Fibroblast of skin of left biceps (primary cell): ENCODE measurements at places on chromosomes 4 and X.

DNA sequence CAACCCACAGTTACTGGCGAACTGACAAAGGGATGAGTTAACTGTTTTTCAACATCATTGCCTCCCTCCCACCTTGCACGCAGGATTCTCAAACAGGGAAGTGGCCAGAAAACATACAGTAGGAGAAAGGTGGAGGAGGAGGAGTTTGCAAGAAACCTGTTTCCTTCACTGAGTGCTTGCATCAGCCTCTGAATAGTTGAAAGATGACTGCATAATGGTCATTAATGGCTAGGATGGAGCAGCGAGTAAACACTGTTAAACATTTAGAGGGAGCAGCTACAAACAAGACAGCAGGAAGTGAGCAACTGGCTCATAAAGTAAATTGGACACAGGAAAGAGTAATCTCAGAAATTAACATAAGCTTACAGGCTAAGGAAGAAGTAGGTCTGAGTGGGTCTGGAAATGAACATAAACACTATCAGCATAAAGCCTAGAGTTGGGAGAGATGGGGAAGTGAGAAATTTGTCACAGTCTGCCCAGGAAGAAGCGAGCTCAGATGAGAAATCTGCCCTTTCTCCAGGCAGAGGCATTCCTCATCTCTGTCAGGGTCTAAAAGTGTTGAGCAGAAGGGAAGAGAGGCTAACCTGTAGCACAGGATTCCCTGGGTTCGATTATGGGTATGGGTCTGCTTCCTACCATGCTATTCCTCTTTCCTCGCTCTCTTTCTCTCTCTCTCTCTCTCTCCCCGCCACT lies 38.6 kb downstream of the TRPC5OS start:
- DNase-seq = no peak

- no peak for DNase-seq
These were observed 233.8 kb downstream of the ENOX2 start for GRCh38 chrX:130669233-130669632.

DNA sequence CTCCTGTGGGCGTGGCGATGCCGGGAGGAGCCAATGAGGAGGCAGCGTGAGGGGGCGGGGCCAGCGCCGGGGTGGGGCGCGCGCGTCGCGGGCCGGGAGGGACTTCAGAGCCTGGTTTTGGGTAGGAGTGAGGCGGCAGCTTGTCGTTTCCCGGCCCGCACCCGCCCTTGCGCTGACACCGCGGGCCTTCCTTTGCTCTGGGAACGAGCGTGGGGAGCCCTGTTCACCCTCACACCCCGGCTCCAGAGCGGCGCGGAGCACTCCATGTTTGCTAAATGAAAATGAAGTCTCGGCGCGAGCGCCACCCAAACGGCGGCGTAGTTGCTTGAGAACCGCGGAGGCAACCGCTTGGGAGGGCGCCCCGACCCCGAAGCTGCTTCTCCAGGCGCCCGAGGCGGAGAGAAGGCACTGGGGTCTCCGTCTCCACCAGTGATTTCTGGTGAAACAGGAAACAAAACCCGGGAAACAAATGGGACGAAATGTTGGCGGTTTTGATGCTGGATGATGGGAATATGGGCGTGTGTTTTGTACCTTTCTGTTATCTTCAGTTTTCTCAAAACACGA lies 497 bp upstream of the GRPEL1 start:
- no peak for DNase-seq

- no peak for DNase-seq
These were observed 297.3 kb downstream of the GUCY2F start for GRCh38 chrX:109184506-109185139.

DNA sequence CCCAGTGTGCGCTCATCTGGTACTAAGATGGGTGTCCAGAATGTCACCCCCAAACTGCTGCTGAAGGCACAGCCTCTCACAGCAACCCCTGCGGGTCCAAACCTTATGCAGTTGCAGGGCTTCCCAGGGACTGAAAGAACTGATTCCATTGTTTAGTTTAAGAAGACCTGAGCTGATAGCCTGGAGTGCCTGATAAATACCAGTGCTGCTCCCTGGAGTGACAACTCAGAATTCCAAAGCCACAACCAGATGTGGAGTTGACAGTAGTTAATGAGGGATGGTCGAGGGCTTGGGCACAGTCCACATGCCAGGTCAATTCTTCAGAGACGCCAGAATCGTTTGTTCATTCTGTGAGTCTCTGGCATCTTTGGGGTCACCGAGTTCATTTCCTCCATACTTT lies 71.2 kb downstream of the LNX1 start:
- no peak for DNase-seq

DNA sequence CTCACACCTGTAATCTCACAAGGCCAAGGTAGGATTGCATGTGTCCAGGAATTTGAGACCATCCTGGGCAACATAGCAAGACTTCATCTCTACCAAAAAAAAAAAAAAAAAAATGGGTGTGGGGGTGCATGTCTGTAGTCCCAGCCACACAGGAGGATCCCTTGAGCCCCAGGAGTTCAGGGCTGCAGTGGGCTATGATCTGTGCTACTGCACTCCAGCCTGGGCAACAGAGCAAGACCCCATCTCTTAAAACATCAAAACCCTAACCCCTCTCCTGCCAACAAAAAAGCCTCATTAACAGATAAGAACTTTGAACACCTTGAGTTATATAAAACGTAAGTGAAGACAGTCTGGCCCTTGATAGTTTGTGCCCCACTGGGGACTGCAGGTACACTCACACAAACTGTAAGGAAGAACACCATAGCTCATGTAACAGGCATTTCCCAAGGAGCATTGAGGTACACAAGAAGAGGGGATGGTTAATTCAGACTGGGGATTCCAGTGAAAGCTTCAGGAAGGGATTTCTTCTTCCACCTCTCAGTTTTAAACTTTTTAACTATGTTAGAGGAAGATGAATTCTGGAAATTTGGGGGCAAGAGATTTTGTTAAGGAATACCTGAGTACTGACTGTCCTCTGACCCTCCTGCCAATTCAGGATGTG lies 34.7 kb downstream of the RBPJ start:
- DNase-seq = no peak

DNA sequence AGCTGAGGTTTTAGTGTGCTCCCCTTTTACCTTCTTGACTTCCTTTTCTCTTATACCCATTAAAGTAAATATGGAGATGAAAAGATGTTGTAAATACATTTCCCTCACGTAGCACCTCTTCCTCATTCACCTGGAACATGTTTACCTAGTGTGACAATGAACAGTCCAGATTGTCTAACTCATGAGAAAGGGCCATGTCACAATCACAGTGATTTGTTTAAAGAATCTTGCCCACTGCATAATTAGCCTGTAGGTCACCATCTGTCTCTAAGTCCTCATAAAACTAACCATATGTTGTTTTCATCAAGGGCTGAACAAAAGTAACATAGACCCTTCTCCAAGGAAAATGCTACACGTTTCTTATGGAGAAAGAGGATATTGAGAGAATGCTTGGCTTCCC lies 85.7 kb downstream of the TSPAN5 start:
- no peak for DNase-seq

DNA sequence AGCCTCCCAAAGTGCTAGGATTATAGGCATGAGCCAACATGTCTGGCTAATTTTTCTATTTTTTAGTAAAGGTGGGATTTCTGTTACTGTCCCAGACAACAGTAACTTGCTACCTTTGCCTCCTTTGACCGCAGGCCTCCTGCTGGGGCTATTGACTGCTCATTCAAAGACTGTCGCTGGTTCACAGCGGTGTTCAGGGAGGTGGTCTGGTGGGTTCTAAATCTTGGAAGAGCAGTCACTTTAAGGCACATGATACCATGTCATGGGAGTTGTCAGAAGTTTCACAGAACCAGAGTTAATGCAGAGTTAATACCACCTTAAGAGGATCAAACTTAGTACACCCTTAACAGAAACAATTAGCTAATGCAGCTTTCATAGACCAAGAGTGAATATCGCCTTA lies 3.8 kb downstream of the ASMT start:
- no peak for DNase-seq

DNA sequence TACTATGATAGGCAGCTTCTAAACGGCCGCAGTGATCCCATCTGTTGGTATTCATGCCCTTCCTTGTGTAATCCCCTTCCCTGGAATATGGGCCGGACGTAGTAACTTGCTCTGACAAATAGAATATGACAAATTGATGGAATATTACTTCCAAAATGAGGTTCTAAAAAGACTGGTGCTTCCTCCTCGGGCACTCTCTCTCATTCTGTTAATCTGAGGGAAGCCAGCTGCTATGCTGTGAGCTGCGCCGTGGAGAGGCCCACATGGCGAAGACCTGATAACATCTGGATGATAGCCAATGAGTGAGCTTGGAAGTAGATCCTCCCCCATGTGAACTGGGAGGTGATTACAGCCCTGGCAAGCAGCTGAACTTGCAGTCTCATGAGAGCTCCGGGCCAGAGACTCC lies 27.2 kb upstream of the SLC25A4 start:
- peak; percentile 32 for DNase-seq

GRCh38 chr4:140523370-140523856 lies 555 bp upstream of the ELMOD2 start:
- DNase-seq = no peak

GRCh38 chr4:149790172-149790907 lies 25.3 kb downstream of the IQCM start:
- no peak for DNase-seq

DNA sequence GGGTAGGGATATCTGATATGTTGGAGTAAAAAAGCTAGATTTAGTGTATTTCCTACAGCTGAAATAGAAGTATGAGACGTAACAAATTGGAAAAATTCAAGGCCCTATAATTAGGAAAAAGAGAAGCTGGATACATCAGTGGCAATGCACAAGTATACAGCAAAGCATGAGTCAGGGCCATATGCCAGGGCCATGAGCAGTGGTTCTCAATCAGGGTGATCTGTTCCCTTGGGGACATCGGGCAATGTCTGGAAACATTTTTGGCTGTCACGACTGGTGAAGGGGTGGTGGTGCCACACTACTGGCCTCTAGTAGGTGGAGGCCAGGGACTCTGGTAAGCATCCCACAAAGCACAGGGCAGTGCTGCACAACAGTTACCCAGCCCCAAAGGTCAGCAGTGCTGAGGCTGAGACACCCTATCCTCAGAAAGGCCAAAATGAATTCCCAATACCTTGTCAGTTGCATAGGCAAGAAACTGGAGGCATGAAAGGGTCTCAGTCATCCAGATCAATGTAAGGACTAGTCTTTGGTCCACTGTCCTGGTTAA lies 36.8 kb upstream of the NAP1L5 start:
- no peak for DNase-seq

DNA sequence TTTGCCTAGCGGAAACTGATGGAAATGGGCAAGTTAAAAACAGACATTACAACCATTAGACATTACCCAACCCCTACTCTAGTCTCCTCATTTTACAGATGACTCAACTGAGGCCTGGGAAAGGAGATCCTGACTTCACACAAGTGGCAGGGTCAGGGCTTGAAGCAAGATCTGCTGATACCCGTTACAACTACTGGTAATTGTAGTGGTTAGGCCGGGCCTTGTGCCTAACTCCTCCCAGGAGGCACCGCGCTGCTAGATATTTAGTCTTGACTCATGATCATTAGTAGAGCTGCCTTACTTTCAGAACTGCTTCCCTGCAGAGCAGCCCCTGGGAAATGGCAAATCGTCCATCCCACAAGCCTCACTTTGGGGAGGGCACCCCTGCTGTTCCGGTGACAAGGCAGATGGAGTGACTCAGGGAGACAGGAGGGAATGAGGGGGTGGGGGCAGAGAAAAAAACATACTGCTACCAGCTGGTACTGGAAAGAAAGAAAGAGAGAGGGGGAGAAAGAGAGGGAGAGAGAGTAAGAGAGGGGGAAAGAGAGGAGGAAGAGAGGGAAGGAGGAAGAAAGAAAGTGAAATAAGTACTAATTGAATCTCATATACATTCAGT lies 12.2 kb downstream of the ARHGEF6 start:
- peak; percentile 75 for DNase-seq

- DNase-seq = no peak
These were observed 781.4 kb downstream of the KLHL13 start for GRCh38 chrX:117335209-117335608.

- no peak for DNase-seq
These were observed 359.7 kb downstream of the ADAM29 start for GRCh38 chr4:175277816-175278215.

DNA sequence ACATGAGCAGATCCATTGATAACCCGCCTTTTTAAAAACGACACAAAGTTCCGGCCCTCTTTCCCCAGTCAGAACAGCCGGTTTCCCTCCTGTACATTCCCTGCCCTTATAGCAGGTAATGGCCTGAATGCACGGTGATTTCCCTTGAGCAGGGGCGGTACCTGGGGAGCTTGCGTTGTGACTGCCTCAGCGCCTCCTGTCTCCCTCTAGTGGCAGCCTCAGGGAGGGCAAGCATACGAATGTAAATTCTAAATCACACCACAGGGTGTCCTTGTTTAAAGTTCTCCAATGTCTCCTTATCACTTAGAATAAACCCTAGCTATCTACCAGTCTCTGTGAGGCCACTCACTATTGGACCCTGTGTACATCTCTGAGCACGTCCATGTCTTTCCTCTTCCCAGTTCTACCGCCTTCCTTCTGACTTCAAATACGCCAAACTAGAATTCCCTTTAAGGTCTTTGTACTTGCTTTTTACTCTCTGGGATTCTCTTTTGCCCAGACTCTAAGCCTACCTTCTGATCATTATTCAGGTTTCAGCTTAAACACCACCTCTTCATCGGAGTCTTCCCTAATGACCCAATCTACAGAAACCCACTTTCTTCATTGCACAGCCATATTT lies 18.4 kb upstream of the LDB2 start:
- DNase-seq = no peak

GRCh38 chr4:40672528-40673522 lies 43.2 kb upstream of the RBM47 start:
- DNase-seq = peak; percentile 96

DNA sequence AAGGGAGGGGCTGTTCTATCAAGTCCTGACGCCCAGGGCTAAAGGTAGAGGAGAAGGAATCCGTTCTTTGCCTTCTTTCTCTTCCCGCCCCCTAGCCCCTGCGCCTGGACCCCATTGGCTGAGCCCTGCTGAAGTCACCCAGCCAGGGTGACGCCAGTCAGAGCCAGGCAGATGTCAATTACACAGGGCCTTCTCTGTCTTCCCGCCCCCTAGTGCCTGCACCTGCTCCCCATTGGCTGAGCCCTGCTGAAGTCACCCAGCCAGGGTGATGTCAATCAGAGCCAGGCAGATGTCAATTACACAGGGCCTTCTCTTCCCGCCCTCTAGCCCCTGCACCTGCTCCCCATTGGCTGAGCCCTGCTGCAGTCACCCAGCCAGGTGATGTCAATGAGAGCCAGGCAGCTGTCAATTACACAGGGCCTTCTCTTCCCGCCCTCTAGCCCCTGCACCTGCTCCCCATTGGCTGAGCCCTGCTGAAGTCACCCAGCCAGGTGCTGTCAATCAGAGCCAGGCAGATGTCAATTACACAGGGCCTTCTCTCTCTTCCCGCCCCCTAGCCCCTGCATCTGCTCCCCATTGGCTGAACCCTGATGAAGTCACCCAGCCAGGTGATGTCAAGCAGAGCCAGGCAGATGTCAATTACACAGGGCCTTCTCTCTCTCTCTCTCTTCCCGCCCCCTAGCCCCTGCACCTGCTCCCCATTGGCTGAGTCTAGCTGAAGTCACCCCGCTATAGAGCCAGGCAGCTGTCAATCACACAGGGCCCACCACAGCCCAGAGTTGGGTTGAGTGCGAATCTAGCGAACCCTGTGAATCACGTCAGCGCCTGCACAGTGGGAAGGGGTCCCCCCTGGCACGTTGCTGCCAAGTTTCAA lies 46.4 kb downstream of the ASMT start:
- DNase-seq = no peak

- no peak for DNase-seq
These were observed 175.5 kb downstream of the MAPK10 start for GRCh38 chr4:86184216-86184900.

- DNase-seq = no peak
These were observed 187.9 kb downstream of the KDR start for GRCh38 chr4:54937501-54937900.
